ENCODE measurements at places on chromosomes 4 and X.

- DNase-seq, result no peak
These were observed 647.4 kb downstream of the BCOR start for GRCh38 chrX:39450234-39450977.

DNA sequence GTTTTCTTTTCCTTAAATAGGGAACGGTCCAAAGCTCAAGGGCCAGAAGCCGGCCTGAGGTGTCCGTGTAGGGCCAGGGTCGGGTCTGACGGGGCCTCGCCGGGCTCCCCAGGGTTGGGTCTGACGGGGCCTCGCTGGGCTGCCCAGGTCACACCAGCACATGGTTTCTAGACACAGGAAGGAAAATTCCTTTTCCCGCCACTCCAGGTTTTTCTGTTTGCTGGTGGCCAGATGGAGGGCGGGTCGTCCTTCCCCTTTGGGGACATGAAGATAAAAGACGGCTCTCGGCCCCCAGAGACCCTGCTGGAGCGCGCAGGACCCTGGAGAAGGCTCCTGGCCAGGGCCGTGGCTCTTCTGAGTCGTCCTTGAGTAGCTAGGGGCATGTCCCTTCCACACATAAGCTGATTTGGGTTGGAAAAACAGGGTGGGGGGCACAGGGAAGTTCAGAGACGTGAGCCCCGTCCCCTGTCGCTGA, 35.1 kb downstream of the PIGG start:
- no peak for DNase-seq

DNA sequence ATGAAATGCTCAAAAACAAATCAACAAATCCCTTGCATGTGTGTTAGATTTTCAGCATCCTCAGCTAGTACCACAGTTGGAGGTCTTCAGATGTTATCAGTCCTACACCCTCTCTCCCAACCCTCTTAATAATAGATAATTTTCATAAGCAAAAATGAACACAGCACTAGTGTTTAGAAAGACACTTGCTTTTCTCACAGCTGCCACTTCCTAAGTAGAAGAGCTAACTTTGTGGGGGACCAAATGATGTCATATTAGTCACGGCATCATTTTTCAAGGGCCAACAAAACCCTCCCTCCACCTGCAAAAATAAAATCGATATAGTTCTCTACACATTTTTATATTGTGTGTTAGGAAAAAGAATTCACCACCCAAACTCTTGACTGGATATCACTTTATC, 163.5 kb upstream of the GYPA start:
- no peak for DNase-seq

- DNase-seq, result no peak
These were observed 44.2 kb downstream of the TBC1D14 start for GRCh38 chr4:6953751-6954380.

DNA sequence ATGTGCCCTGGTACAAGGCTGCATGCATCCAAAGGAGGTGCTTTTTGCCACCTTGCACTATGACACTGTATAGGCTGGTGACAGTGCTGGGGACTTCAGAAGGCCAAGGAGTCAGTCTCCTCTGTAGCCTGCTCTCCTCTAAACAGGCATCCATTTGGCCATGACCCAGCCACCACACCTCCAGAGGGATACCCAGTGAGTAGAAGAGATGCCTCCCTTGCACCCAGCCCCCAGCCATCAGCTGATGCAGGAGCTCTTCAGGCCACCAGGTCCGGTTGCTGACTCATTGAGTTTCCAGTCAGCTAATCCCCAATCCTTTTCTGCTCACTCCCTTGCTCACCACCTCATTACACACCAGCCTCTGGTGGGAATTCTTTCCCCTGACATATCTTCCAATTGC, 99.8 kb downstream of the PJA1 start:
- DNase-seq, result no peak

GRCh38 chr4:113026556-113026955, 22.9 kb upstream of the ANK2 start:
- DNase-seq, result no peak

GRCh38 chr4:95980877-95981360, 141.0 kb downstream of the PDHA2 start:
- no peak for DNase-seq

DNA sequence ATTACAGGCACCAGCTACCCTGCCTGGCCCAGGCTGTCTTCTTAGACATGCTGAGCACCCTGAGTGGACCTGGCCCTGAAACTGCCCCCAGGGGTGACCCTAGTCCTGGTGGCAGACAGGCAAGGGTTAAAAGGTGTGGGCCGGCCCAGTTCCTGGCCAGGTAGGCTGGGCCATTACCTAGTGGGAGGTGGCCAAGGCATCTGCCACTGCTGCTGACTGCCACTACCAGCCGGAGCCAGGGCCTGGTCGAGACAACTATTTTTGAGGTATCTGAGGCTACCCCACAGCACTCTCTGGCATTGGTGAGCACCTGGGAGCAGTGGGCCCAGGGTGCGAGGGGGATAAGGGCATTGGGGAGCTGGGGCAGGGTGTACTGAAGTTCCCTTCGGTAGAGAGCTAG, at the start of gene CCDC120:
TSS of gene CCDC120 (plus strand) at position 206 of the 400 bp plus-strand sequence. CDS start 3,043 bp downstream, outside the sequence.
- DNase-seq, result no peak

DNA sequence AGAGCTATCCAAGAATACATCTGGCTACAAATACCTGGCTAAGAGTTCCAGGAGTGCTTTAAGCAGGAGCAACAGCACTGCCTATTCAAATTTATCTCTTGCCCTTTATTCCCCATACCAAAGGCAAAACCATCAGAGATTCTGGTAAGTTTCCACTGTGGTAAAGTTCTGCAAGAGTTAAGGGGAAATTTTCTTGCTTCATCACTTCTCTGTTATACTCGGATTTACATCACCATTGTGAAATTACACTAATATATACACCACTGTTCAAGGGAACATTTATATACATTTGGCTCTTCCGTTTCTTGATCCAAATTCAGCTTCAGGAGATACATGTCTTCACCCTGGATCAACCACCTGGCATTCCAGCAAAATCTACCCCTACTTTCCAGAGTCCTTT, 70.8 kb upstream of the PTPN13 start:
- no peak for DNase-seq

GRCh38 chr4:82360298-82361177, 13.3 kb downstream of the HNRNPD start:
- DNase-seq, result no peak

DNA sequence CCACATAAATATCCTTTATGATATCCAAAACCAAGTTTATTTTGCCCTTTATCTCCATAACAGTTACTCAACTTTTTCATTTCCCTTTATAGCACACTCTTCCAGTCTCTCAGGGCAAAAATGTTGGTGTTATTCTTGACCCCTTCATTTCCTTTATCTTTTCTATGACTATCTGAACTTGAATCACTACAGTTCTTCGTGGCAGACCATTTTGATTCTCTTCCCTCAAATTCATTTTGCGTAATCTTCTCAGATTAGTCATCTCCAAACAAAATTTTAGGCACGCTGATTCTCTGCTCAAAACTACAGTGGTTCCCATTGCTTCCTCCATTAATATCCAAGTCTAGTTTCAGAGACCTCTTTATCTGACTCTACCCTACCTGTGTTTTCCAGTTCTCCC, 26.1 kb downstream of the RUFY3 start:
- DNase-seq, result no peak

GRCh38 chr4:139465922-139466321, 12.0 kb downstream of the RAB33B start:
- no peak for DNase-seq

DNA sequence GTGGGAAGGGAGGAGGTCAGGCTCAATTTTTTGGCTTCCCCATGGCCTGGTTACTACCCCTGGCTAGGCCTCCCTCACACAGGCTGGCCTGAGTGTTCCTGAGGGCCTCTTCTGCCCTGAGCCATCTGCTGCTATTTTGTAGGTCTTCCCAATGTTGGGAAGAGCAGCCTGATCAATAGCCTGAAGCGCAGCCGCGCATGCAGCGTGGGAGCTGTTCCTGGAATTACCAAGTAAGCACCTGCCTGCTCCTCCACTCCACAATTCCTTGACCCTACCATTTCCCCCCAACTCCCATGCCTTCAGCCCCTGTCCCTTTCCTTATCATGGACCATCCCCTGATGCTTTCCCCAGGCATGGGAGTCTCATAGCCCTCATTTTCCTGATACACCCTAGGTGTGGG, 20.8 kb downstream of the GNL3L start:
- no peak for DNase-seq

DNA sequence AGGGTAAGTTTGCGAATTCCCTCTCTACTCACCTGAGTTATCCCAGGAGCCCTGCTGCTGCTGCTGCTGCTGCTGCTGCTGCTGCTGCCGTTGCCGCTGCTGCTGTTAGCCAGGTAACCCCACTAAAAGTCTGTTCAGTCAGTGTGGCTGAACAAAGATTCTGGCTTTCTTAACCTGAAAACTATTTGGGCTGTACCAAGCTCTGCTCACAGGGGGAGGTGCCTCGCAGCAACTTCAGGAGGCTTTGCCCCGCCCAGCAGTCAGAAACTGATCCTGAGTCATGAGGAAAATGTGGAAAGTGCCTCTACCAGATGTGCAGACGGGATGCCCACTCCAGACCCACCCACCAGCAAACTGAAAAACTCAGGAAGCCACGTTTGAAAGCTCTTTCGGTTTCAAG, at the start of gene CAPN6:
TSS of gene CAPN6 (minus strand) at position 145 of the 400 bp plus-strand sequence. CDS start 6,547 bp downstream, outside the sequence.
- no peak for DNase-seq

DNA sequence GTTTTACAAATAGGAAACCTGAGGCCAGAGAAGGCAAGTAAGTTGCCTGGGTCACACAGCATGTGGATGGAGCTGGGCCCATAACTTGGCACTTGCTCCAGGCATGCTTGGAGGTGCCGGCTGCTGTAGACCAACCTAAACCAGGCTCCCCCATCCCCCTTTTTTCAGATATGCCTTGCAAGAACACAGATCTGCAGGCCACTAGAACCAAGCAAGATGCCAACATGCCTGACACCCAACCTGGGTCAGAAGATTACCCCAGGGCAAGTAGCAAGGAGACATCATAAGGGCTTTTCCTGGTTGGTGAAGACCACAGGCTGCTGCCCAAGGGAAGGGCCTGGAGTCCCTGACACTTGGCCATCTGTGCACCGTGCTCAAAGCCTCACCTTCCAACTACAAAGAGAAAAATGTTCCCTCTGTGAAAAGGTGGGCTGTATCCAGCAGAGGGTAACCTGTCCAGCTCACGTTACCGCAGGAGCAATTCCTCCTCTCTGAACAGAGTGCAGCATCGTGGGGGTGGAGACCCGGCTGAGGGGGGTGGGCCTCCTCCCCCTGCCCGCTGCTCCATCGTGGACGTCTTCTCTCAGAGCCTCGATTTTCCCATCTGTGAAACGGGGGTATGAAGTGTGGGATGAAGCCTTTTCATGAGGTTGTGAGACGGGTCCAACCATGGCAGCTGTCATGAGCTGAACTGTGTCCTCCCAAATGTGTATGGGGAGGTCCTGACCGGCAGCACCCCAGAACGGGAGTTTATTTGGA, 23.0 kb downstream of the HMX1 start:
- DNase-seq, result no peak

GRCh38 chr4:1177274-1178141, 5.1 kb upstream of the SPON2 start:
- peak; percentile 74 for DNase-seq

DNA sequence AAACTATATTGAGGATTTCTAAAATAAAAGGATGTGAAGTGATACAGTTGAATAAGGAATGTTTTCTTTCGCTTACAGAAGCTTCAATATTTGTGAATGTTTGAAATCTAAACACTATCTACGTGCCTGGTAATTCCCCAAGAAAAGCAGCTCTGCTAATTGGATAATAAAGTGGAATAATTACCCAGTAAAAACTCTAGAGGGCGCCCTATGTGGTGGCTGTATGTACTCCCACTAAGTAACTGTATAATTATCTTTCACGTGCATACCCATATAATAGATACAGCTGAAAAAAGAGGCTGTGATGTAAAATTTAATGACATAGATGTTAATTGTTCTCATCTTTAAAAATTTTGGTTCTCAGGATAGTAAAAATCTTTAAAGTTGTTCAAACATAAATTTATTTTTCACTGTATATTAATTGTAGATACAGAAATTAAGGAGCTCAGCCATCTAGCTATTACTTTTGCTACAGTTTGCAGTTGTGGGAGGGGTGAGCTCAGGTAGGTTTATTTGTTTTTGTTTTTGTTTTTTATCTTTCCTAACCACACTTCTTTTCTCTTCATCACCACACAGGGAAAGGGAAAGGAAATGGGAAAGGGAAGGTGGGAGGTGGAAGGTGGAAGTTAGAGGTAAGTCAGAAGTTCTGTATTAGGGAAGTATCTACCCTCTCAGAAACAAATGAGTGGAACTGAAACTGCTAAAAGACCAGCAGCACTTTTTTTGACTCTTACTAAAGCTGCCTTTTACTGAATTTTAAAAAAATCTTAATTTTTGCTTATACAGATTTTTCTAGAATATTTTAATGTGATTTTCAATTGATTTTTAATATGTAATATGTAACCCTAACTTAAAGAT, 151.7 kb upstream of the RPS6KA6 start:
- DNase-seq, result no peak

DNA sequence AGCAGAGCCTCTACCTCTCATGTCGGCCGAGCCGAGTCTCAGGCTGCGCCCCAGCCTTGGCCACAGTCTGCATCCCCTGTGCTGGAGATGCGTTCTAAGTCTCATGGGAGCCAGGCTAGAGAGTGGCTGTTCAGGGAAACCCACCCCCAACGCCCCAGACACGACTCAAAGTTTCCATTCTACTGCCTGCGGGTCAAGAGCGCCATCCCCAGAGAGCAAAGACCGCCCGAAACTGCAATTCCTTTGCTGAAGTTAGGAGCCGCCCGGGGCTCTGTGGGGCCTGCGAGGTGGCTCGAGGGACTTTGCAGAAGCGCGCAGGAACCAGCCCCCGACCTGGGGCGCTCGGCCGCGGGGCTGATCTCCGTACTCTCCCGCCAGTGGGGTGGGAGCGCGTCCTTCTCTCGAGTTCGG, 10.0 kb upstream of the ELF4 start:
- DNase-seq, result no peak

DNA sequence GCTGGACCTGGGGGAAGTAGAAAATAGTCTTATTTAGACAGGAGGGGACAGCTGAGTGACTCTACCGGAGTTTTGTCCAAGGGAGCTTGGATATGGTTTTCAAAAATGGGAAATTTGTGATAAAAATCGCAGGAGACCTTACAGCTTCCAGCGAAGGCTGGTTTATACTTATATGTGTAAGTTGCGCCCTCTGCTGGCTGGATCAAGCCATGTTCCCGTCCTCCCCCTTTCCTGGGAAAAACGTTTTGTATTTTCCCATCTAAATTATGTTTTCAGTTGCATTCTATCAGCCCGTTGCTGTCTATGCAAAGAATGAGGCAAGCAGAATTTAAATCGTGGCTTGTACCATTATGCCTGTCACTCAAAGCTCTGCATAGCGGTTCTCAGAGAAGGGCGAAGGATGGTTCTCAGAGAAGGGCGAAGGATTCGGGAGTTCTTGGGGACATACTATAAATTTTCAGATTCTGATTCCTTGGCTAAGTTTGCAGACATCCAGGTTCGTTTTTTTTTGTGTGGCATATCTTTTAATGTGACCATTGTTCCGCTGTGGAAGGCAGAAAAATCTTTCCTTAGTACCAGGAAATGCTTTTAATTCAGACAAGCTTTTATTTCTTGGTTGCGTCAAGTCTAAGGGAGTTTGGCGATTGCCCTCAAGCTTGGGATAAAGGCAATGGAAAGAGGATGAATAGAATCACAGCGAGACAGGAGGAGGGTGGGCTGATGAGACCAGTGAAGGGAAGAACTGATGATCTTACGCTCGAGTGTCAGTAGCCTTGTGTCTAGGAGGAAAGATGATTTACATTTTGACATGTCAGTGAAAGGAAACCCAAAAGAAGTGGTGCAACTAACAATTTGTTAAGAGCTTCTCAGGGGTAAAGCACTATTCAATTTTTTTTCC, 128.5 kb upstream of the ARX start:
- DNase-seq, result peak; percentile 0

Measured in NK-92 treated with Interleukin-12 subunit alpha and Interleukin-12 subunit beta, amount 100 ng/mL, for 24 hours (cell line).